ENCODE measurements at places on chromosomes 4 and X. TPM values are rescaled to one million over a fixed set of nuclear protein-coding genes. Genes with fewer than 3 reads are reported as not detected.

DCHS2 gene
- not detected for total RNA-seq

ABCG2 gene
- total RNA-seq = 1.2 TPM

- no peak for DNase-seq
These were observed 318.6 kb downstream of the LDB2 start for GRCh38 chr4:16579866-16580265.

- DNase-seq = no peak
These were observed 2.8 kb upstream of the RBM46 start for GRCh38 chr4:154778264-154778663.

DNA sequence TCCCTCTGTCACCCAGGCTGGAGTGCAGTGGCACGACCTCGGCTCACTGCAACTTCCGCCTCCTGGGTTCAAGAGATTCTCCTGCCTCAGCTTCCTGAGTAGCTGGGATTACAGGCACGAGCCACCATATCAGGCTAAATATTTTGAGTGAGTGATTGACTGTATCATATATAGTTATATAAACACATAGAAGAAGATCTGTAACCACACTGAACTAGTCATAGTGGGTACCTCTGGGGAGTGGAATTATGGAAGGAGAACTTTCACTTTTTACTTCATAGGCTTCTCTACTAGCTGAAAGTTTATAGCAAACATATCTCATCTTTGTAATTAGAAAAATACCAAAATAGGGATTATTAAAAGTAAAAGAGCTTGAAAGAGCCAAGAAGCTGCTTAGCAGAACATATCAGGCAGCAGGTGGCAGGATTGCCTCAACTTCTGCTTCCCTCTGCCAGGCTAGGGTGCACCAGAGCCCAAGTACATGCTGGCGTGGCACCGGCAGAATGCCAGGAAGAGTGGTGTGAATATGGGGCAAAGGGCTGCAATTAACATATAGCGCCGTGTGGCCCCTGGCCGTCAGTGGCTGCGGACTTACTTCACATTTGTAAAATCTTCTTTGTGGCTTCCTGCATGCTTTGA lies 39.5 kb upstream of the CD40LG start:
- DNase-seq = no peak

DNA sequence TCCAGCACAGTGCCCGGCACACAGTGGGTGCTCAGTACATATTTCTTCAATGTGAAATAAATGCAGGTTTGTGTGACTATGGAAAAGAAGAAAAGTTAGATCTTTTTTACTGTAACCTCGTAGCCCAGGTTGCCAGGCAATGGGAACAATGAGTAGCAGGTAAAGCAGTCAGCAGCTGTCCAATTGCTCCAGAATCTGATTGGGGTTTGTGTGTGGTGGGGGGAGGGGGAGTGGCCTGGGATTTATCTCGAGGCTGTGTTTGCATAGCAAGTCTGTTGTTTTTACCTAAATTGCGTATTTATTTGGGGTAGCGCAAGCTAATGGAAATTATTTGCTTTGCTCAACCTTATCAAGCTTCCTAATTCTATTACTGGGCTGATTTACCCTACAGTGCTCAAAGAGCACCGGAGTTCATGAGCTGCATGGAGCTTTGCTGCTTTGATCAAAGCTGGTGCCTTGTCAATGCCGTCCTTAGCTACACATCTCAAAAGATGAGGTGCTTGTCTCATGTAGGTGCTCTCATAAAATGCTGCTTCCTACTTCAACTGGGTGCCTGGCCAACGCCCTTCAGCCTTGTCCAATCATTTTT lies 145.0 kb upstream of the DGKK start:
- no peak for DNase-seq

GRCh38 chr4:162707962-162708361 lies 458.7 kb downstream of the NAF1 start:
- no peak for DNase-seq

DNA sequence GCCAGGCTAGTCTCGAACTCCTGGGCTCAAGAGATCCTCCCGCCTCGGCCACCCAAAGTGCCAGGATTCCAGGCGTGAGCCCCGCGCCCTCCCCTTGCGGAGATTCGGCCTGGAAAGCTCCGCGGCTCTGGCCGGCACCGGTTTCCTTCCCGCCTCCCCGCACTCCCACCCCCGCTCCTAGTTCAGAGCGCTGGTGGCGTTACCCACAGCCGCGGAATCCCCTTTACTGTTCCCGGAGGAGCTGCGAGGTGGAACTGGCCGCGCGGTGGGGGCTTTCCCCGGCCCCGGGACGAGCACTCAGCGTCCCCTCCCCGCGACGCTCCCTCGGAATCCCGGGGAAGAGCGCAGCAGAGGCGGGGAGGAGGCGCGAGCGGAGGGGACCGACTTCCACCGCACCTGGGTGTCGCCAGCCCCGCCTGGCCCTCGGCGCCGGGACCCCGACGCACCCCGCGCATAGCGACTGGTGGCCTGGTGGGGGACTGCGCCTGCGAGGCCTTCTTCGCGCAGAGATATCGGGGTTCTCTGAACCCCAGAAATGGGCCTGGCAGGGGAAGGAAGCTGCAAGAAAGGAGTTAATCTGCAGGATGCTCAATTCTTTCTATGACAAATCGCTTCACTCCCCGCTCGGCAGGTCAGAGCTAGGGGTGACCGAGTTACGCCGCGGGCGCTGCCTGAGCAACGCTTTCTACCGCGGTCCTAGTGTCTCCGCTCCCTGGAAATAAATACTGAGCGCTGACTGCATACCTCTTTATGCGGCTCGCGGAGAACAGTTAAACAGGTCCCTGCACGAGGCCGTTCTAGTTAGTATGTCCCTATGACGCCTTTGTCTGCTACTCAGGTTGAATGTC lies 14.6 kb upstream of the SLC25A4 start:
- DNase-seq = no peak

Data from LHCN-M2 (cell line).